ENCODE measurements at places on chromosomes 4 and X. TPM values are rescaled to one million over a fixed set of nuclear protein-coding genes. Genes with fewer than 3 reads are reported as not detected.
A peak's percentile ranks its signal among the peaks of the same experiment; 100 is the strongest.

The NAP1L3 gene
- 3.9 TPM for total RNA-seq

The ARHGEF6 gene
- 68.6 TPM for total RNA-seq

The SRPK3 gene
- not detected for total RNA-seq

The SYP gene
- 0.30 TPM for total RNA-seq

The P2RY10 gene
- 78.4 TPM for total RNA-seq

The NUP62CL gene
- total RNA-seq, result 2.2 TPM

The CSN1S1 gene
- not detected for total RNA-seq

The CFAP299 gene
- total RNA-seq, result not detected

The NSG1 gene
- 50.9 TPM for total RNA-seq

The POLN gene
- total RNA-seq, result 2.8 TPM

- H3K36me3 ChIP-seq, result peaks cover 16% of the 10 kb centered on the region
- no peak overlapping the region for H3K4me3 ChIP-seq
- no peak for DNase-seq
- peaks cover 18% of the 10 kb centered on the region for H3K4me1 ChIP-seq
- H3K27me3 ChIP-seq, result no peaks in the 10 kb centered on the region
Measured at GRCh38 chr4:4271912-4272311, 18.0 kb downstream of the LYAR start.

- no peaks in the 10 kb centered on the region for H3K36me3 ChIP-seq
- no peak overlapping the region for H3K4me3 ChIP-seq
- no peak overlapping the region for H3K27ac ChIP-seq
- no peak for DNase-seq
Measured at GRCh38 chrX:105658136-105658535, 164.2 kb upstream of the NRK start.

GRCh38 chrX:71283403-71284143, at the start of gene NONO:
NONO (plus strand) TSS chrX:71283635; CDS start chrX:71290638, 7,003 bp downstream.
- H3K4me3 ChIP-seq, result peak within 1 kb of the TSS; percentile 98
- peaks cover 2% of the 10 kb centered on the region for H3K36me3 ChIP-seq
- DNase-seq, result peak; percentile 64
- peaks cover 4% of the 10 kb centered on the region for H3K4me1 ChIP-seq
- H3K27me3 ChIP-seq, result no peaks in the 10 kb centered on the region

DNA sequence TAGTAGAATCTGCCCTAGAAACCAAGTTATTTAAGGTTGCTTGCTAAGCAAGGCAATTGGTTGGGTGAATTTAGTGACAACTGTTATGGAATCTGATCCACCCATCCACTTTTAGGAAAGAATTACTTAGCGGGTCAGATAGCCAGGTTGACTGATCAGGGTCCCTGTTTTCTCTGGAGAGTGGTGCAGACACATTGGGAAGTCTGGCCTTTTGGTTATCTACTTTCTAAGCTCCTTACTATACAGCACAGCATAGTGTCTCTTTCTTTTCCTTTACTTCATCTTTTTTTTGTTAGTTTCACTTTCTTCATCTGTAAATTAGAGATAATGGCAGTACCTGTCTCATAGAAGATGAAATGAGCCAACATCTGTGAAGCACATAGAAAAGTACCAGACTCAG, 7.4 kb downstream of the HERC3 start:
- H3K27me3 ChIP-seq, result no peaks in the 10 kb centered on the region
- H3K27ac ChIP-seq, result peak overlapping the region; percentile 80
- no peak for DNase-seq
- H3K4me1 ChIP-seq, result peaks cover 48% of the 10 kb centered on the region
- H3K4me3 ChIP-seq, result peak overlapping the region; percentile 60
- peaks cover 3% of the 10 kb centered on the region for H3K36me3 ChIP-seq

DNA sequence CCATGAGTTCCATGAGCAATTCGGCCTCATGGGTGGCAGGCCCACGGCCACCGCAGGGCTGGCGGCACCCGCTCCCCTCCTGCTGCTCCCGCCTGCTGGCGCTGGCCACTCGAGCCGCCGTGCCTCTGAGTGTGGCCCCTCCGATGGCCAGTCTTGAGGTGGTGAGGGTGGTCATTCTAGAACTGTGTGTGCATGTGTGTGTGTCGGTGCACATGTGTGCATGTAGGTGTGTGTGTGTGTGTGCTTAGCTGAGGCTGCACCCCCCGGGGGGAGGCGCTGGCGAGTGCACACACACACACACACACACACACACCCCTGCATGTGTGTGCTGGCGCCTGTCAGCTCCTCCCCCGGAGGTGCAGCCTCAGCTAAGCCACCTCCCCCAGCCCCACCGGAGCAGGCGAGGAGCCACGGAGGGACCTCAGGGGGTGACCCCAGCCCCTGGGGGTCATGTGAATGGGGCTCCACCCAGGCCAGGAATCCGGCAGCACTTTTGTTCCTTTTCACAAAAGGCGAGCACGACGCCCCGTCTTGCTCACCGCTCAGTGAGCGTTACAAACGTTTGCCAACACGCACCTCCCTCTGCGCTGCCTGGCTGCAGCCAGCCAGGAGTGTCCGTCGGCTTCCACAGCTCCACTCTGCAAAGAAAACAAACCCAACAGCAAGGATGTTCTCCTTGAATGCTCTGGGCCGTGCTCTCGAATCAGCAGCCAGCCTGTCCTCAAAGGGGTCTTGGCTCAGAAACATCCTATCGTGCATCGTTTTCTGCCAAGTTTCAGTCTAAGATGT, 29.9 kb downstream of the FGFRL1 start:
- peaks cover 10% of the 10 kb centered on the region for H3K27me3 ChIP-seq
- H3K4me1 ChIP-seq, result peaks cover 4% of the 10 kb centered on the region
- no peak for DNase-seq
- no peak overlapping the region for H3K27ac ChIP-seq
- no peaks in the 10 kb centered on the region for H3K36me3 ChIP-seq

DNA sequence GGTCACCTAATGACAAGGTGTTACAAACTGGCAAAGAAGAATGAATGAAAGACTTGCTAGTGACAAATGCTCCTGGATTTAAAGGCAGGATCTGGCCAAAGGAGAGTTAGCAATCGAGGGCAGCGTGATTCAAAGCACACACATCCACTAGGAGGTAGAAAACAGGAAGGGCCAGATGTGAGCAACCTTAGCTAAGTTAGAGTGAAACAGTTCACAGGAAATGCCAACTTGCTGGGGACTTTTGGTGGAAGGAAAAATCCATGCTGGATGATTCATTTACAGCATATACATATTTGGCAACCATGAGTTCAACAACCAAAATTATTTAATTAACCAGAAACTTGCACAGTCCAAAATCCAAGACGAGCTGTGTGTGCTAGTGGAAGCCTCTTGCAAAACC, 276.9 kb downstream of the PTTG2 start:
- H3K36me3 ChIP-seq, result no peaks in the 10 kb centered on the region
- no peak overlapping the region for H3K4me3 ChIP-seq
- no peak for DNase-seq
- peaks cover 5% of the 10 kb centered on the region for H3K27me3 ChIP-seq

GRCh38 chr4:75844151-75844662, 58.0 kb downstream of the PPEF2 start:
- peaks cover 6% of the 10 kb centered on the region for H3K4me1 ChIP-seq
- no peak overlapping the region for H3K4me3 ChIP-seq
- H3K27me3 ChIP-seq, result peaks cover 3% of the 10 kb centered on the region
- no peak overlapping the region for H3K27ac ChIP-seq
- H3K36me3 ChIP-seq, result no peaks in the 10 kb centered on the region

- H3K36me3 ChIP-seq, result no peaks in the 10 kb centered on the region
- no peaks in the 10 kb centered on the region for H3K4me1 ChIP-seq
- no peak overlapping the region for H3K4me3 ChIP-seq
- no peak for DNase-seq
- H3K27ac ChIP-seq, result no peak overlapping the region
Measured at GRCh38 chr4:57443787-57444186, 333.6 kb upstream of the IGFBP7 start.

DNA sequence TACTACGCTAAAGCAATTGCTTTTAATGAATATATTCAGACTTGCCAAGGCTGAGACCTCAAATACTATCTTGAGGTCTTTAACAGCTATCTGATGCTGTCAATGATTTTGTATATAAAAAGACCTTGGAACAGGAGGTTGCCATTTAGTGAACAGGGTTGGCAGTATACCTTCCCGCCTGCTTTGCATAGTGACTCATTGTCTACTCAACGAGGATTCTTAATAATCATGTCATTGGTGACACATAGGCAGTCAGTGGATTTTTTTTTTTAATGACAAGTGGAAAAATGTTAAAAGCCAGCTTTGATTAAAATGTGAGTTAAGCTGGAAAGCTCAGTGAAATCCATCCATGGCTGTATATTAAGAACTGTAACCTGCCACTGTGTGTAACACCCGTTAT, 164.0 kb downstream of the ASMT start:
- no peak overlapping the region for H3K27ac ChIP-seq
- no peaks in the 10 kb centered on the region for H3K36me3 ChIP-seq
- DNase-seq, result no peak

- no peak overlapping the region for H3K4me3 ChIP-seq
- no peaks in the 10 kb centered on the region for H3K27me3 ChIP-seq
- DNase-seq, result no peak
- H3K4me1 ChIP-seq, result peaks cover 21% of the 10 kb centered on the region
Measured at GRCh38 chrX:135543172-135543571, 22.7 kb downstream of the INTS6L start.

GRCh38 chrX:56574861-56575260, 11.4 kb downstream of the UBQLN2 start:
- peaks cover 15% of the 10 kb centered on the region for H3K4me1 ChIP-seq
- H3K36me3 ChIP-seq, result peaks cover 10% of the 10 kb centered on the region
- H3K27ac ChIP-seq, result peak overlapping the region; percentile 49
- H3K4me3 ChIP-seq, result no peak overlapping the region
- DNase-seq, result no peak

GRCh38 chr4:142776026-142776425, 70.1 kb downstream of the INPP4B start:
- no peaks in the 10 kb centered on the region for H3K4me1 ChIP-seq
- no peak overlapping the region for H3K27ac ChIP-seq
- DNase-seq, result no peak
- H3K27me3 ChIP-seq, result peaks cover 5% of the 10 kb centered on the region
- H3K4me3 ChIP-seq, result no peak overlapping the region
- no peaks in the 10 kb centered on the region for H3K36me3 ChIP-seq

DNA sequence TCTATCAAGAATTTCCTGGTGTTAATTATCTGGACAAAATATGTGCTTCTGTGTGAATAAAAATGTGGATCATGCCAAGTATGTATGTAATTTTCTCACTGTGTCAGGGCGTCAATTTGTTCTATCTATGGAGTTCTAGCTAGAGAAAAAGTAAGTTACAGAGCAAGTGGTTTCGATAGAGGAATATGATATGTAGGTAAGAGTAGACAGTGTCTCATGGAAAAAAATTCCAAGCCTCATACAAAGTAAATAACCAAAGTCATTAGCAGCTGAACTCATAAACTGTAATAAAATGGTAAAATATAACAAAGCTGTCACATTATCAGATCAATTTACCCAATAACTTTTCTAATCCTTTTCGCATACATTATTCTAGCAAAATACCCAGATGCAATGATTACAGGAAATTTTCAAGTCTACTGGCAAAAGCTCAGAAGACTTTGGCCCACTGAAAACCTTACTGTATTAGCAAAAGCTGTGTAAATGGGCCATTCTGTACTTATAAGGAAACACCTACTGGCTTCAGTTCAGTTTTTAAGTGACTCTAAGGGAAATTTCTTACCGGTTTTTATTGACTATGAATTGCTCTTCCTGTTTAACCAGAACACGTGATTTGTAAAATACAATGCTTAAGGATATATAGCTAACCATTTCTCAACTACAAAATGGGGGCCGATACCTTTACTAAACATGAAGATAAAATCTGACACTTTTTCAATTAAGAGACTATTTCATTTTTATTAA, 121.0 kb upstream of the ARSJ start:
- DNase-seq, result no peak
- peaks cover 6% of the 10 kb centered on the region for H3K4me1 ChIP-seq
- peaks cover 17% of the 10 kb centered on the region for H3K27me3 ChIP-seq
- H3K27ac ChIP-seq, result no peak overlapping the region

DNA sequence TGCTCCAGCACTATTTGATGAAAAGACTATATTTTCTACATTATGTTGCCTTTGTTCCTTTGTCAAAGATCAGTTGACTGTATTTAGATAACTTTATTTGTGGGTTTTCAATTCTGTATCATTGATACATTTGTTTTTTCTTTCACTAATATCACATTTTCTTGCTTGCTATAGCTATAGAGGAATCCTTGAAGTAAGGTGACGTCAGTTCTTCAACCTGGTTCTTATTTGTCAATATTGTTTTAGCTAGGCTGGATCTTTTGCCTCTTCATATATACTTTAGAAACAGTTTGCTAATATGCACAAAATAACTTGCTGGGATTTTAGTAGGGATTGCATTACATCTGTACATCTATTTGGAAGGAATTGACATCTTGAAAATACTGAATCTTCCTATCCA, 21.0 kb downstream of the TECRL start:
- no peak overlapping the region for H3K4me3 ChIP-seq
- H3K27ac ChIP-seq, result no peak overlapping the region
- no peaks in the 10 kb centered on the region for H3K27me3 ChIP-seq
- H3K4me1 ChIP-seq, result no peaks in the 10 kb centered on the region
- DNase-seq, result no peak

DNA sequence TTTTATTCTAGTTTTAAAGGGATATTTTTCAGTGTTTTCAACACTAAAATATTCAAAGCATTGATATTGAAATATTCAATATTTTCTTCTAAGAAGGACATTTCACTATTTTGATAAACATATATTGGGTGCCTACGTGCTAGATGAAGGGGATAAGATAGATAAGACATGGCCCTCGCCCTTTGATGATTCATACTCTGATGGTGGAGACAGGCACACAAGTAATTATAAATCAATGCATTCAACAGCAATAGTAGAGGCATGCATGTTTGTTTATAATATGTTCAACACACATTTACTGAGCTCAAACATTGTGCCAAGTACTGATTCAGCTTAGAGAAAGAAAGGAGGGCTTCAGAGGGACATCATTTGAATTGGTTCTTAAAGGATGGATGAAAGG, 22.7 kb downstream of the TMEM47 start:
- no peak for DNase-seq
- no peaks in the 10 kb centered on the region for H3K36me3 ChIP-seq
- no peaks in the 10 kb centered on the region for H3K4me1 ChIP-seq
- H3K27me3 ChIP-seq, result no peaks in the 10 kb centered on the region

- peaks cover 10% of the 10 kb centered on the region for H3K4me1 ChIP-seq
- H3K27ac ChIP-seq, result peak within 1 kb of the TSS; percentile 88
Measured at GRCh38 chrX:154019633-154020528, at the start of gene IRAK1. IRAK1 (minus strand) TSS chrX:154019902; CDS start chrX:154019812, 90 bp downstream.

- H3K27ac ChIP-seq, result no peak overlapping the region
- DNase-seq, result no peak
- no peaks in the 10 kb centered on the region for H3K36me3 ChIP-seq
Measured at GRCh38 chr4:135269125-135269890, 1067.7 kb upstream of the PABPC4L start.

DNA sequence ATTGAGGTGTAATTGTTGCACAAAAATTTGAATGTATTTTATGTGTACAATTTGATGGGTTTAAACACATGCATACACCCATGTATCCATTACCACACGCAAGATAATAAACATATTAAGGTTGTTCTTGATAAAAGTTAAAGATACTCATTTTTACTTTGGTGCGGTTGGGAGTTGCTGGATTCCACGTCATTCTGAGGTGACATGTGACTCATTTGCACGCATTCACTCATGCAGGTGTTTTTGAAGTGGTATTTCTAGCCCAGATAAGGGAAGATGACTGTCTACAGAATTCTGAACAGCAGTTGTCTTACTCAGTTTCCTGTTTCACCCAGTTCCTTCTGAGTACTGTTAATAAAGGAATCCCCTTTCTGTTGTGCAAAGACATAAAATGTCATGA, 142.0 kb downstream of the RTL3 start:
- H3K36me3 ChIP-seq, result no peaks in the 10 kb centered on the region
- peaks cover 11% of the 10 kb centered on the region for H3K4me1 ChIP-seq
- H3K27me3 ChIP-seq, result no peaks in the 10 kb centered on the region
- peak overlapping the region; percentile 37 for H3K4me3 ChIP-seq
- H3K27ac ChIP-seq, result peak overlapping the region; percentile 94
